Activated CD8-positive, alpha-beta T cell treated with anti-CD3 and anti-CD28 coated beads, Interleukin-2, amount 10 ng/mL, durations not matched to agents 7 days and 5 days (primary cell): ENCODE measurements at places on chromosomes 3 and 15. TPM values are rescaled to one million over a fixed set of nuclear protein-coding genes. Genes with fewer than 3 reads are reported as not detected.
A peak's percentile ranks its signal among the peaks of the same experiment; 100 is the strongest.

The GREM1 gene
- total RNA-seq: not detected

GRCh38 chr3:2096216-2096615, 2.5 kb upstream of the CNTN4 start:
- H3K4me3 ChIP-seq: no peak overlapping the region
- H3K27me3 ChIP-seq: peaks cover 30% of the 10 kb centered on the region
- H3K36me3 ChIP-seq: no peaks in the 10 kb centered on the region
- no peak overlapping the region for H3K27ac ChIP-seq

GRCh38 chr3:11306817-11307589, 34.8 kb downstream of the ATG7 start:
- peaks cover 29% of the 10 kb centered on the region for H3K4me1 ChIP-seq
- no peak overlapping the region for H3K4me3 ChIP-seq
- H3K27me3 ChIP-seq: no peaks in the 10 kb centered on the region
- H3K36me3 ChIP-seq: peaks cover 67% of the 10 kb centered on the region
- peak; percentile 59 for DNase-seq
- peak overlapping the region; percentile 83 for H3K27ac ChIP-seq

The LSMEM2 gene
- not detected for total RNA-seq

The CLDN1 gene
- total RNA-seq: not detected

The EPHA6 gene
- total RNA-seq: not detected

- peaks cover 4% of the 10 kb centered on the region for H3K4me1 ChIP-seq
- no peak overlapping the region for H3K4me3 ChIP-seq
- peaks cover 17% of the 10 kb centered on the region for H3K27me3 ChIP-seq
- DNase-seq: no peak
- no peaks in the 10 kb centered on the region for H3K36me3 ChIP-seq
These were observed 340.1 kb downstream of the RORA start for GRCh38 chr15:60889006-60889405.

DNA sequence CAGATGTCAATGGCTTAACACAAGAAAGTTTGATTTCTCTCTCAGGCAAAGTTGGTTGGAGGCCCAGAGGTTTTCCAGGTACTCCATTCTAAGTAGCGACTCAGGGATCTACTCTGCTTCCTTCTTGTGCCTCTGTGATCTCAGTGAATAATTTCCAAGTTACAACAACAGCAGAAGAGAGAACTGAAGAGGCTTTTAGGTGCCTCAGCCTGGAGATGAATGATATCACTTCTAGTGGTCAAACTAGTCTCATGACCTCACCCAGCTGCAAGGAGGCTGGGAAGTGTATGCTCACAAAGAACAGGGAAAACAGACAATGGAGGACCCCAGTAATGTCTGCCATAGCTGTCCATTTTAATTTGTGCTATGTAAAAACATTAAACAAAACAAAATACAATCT, 4.6 kb upstream of the PRICKLE2 start:
- no peak overlapping the region for H3K27ac ChIP-seq
- no peaks in the 10 kb centered on the region for H3K36me3 ChIP-seq
- no peak for DNase-seq
- H3K4me3 ChIP-seq: no peak overlapping the region

The TM4SF1 gene
- not detected for total RNA-seq

GRCh38 chr15:86481720-86482119, 402.0 kb downstream of the AGBL1 start:
- H3K36me3 ChIP-seq: no peaks in the 10 kb centered on the region
- no peak overlapping the region for H3K27ac ChIP-seq
- no peaks in the 10 kb centered on the region for H3K4me1 ChIP-seq

GRCh38 chr3:101936419-101937356, 87.4 kb downstream of the NFKBIZ start:
- H3K4me1 ChIP-seq: peaks cover 38% of the 10 kb centered on the region
- H3K4me3 ChIP-seq: peak overlapping the region; percentile 32
- no peaks in the 10 kb centered on the region for H3K27me3 ChIP-seq

The GOLGA6D gene
- total RNA-seq: not detected

The GPR176 gene
- not detected for total RNA-seq

DNA sequence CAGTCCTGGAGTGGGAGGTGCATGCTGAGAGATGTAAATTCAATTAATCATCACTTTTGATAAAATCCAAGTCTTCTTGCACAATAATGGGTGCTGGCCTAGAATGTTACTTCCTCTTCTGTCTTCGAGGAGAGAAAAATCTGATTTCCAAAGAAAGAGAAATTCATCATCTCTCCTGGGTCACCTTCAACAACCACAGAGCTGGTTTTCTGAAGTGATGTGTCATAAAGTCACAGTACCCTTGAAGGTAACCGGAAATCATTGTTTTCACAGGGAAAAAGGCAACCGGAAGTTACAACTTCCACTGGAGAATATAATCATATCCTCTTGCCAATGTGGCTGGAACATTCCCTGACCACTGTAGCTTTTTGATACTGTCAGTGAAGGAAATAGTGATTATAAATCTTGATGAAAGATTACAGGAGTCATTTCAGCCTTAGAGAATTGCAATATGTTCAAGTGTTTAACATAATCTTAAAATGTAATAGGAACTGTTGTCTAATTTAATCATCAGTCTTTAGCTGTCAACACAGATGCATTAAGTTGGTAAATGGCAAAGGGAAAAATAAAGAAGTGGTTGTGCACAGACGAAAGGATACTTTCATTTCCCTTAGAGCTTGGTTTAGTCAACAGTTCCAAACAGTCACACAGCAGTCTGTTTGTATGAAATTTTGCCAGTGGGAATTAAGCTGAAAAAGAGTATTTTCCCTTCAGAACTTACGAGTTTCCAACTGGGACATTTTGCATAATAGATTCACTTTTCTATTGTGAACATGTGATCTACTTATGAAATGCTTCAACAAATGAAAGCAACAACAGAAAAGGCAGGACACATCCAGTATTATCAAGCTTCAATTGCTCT, 106.5 kb upstream of the SLC4A7 start:
- H3K4me1 ChIP-seq: peaks cover 28% of the 10 kb centered on the region
- H3K4me3 ChIP-seq: no peak overlapping the region
- no peaks in the 10 kb centered on the region for H3K27me3 ChIP-seq
- DNase-seq: peak; percentile 37

DNA sequence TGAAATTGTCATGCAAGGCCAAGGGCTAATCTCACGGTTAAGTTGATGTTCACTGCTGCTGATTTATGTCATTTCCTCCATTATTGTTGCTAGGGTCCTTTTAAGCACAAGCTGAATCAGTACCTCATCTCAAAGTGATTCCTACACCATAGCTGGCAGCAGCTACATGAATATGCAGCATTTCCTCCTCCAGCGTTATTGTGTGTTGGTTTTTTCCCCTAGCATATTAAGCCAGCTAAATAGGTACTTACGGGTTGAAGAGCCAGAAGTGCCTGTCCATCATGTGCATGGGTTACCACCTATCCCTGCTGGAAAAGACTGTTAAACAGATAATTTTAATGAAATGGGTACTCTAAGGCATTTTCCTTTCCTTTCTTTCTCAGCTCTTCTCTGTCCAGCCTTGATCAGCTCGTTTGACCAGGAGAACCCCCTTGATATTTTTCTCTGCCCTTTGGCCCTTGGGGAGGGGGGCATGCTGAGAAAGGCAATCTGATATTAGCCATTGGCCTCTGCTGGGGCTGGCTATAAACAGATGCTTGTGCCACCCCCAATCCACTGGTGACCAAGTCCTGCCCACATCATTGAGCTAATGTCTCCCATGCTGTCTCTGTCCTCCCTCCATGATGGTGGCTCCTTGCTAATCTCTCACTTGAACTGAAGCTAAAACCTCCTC, 115.6 kb upstream of the PLXNA1 start:
- no peak overlapping the region for H3K4me3 ChIP-seq
- H3K27me3 ChIP-seq: no peaks in the 10 kb centered on the region
- H3K4me1 ChIP-seq: no peaks in the 10 kb centered on the region
- DNase-seq: no peak

- peak within 1 kb of the TSS; percentile 91 for H3K4me3 ChIP-seq
- peaks cover 63% of the 10 kb centered on the region for H3K36me3 ChIP-seq
- H3K27me3 ChIP-seq: no peaks in the 10 kb centered on the region
- peak within 1 kb of the TSS; percentile 92 for H3K27ac ChIP-seq
These were observed at the start of the genes GNL3 and PBRM1 for GRCh38 chr3:52685709-52686691. Gene GNL3 (plus strand): TSS chr3:52686032. CDS start chr3:52686093, 61 bp downstream. Gene PBRM1 (minus strand): TSS chr3:52685913.

The ITPKA gene
- total RNA-seq: 0.24 TPM

DNA sequence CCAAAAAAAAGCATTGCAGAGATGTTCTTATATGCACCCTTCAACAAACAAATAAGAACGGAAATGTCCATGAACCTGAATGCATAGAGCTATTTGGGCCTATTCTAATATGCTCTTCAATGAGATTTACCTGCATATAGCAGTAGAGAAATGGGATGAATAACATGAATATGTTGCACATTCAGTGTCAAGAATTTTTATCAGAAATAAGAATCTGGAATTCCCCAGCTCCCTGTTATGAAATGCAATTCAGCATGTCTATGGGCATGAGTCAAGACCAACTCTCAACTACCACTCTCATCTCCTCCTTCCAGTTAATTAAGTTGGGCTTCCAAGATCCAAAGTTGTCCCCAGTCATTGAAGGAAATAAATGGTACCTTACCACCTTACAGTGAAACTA, 133.7 kb upstream of the ALCAM start:
- no peak overlapping the region for H3K4me3 ChIP-seq
- no peaks in the 10 kb centered on the region for H3K36me3 ChIP-seq
- no peak for DNase-seq
- H3K4me1 ChIP-seq: no peaks in the 10 kb centered on the region
- no peak overlapping the region for H3K27ac ChIP-seq

DNA sequence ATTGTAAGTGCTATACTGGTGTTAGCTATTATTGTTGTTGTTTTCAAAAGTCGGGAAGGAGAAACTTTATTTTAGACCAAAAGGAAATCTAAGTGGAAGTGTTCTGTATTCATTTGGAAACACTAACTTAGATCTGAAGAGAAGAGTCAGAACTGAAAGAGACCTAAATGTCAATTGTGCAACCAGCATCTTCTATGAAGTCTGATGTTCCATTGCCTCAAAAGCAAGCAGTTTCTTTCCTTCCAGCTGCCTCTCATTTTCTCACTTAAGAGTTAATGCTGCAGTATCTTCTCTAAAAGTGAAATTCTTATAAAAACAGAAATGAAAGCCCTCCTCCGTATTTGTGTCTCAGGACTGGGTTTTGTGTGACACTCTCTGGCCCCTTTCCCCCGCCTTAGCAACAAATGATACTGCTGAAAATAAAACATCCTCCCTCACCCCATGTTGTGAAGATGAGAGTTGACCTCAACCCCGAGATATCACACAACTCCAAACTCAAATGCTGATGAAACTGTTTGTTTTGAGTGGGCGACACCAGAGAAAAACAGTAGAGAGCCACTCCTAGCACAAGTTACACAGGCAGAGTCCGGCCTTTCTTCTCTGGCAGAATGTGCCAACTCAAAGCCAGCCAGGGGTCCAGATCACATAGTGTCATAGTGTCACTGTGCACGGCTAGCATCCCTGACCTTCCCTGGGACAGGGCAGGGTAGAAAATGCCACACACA, 48.9 kb downstream of the GLDN start:
- peaks cover 3% of the 10 kb centered on the region for H3K27me3 ChIP-seq
- no peak overlapping the region for H3K4me3 ChIP-seq
- DNase-seq: no peak
- H3K36me3 ChIP-seq: no peaks in the 10 kb centered on the region
- no peaks in the 10 kb centered on the region for H3K4me1 ChIP-seq

DNA sequence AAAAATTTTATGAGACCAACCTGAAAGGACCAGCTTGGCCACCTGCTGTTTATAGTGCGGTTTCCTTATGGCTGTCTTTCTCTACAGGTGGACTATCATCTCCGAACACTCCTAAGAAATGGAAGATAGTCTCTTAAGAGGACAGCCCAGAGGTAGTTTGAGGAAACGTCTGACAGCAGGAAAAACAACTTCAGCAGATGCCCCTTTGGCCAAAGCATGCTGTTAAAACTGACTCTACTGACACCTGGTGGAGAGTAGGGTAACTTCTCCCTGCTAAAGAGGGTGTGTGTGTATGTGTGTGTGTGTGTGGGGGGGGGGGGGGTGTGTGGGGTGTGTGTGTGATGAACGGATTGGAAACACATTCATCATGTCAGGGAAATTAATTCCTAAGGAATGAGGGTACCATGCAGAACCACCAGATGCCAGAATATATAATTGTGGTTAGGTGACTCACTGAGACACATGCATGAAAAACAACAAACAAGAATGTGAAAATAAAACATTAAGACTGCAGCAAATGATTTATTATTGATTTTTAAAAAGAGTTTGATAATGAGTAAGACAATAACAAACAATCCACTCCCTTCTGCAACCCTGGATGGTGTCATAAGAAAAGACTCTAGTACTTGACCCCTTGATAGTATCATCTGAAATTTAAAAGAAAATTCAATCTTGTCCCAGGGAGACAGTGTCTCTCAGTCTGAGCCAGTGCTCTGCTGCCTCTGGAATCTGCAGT, 256.5 kb downstream of the THRB start:
- H3K4me3 ChIP-seq: no peak overlapping the region
- H3K27me3 ChIP-seq: peaks cover 2% of the 10 kb centered on the region
- no peaks in the 10 kb centered on the region for H3K4me1 ChIP-seq
- H3K36me3 ChIP-seq: no peaks in the 10 kb centered on the region
- peak; percentile 47 for DNase-seq

DNA sequence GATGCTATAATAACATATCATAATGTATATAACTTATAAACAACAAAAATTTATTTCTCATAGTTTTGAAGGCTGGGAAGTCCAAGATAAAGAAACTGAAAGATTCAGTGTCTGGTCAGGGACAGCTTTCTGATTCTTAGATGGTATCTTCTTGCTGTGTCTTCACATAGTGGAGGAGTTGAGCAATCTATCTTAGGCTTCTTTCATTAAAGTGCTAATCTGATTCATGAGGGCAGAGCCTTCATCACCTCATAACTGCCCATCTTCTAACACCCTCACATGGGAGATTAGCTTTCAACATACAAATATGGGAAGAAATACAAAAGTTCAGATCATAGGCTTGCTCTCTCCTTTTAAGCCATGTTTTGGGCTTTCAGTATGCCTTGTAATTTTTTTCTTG, 774.8 kb upstream of the EPHA6 start:
- no peak overlapping the region for H3K4me3 ChIP-seq
- H3K27ac ChIP-seq: no peak overlapping the region
- no peaks in the 10 kb centered on the region for H3K27me3 ChIP-seq
- no peaks in the 10 kb centered on the region for H3K36me3 ChIP-seq
- H3K4me1 ChIP-seq: no peaks in the 10 kb centered on the region

- H3K4me3 ChIP-seq: no peak overlapping the region
- H3K27ac ChIP-seq: no peak overlapping the region
- peaks cover 11% of the 10 kb centered on the region for H3K4me1 ChIP-seq
- H3K27me3 ChIP-seq: peaks cover 7% of the 10 kb centered on the region
- DNase-seq: peak; percentile 29
These were observed 6.5 kb downstream of the OR5K4 start for GRCh38 chr3:98359993-98360675.

The COL6A5 gene
- not detected for total RNA-seq
